Foreskin keratinocyte (primary cell): ENCODE measurements at places on chromosomes 13 and 19. TPM values are rescaled to one million over a fixed set of nuclear protein-coding genes. Genes with fewer than 3 reads are reported as not detected.

Gene ADGRE1
- not detected in 2 replicates for total RNA-seq

Gene ELSPBP1
- total RNA-seq, result not detected in 2 replicates

Gene OR7A17
- not detected in 2 replicates for total RNA-seq

Gene MEIS3
- total RNA-seq, result 2.2 and 3.5 TPM in 2 replicates

Gene SLITRK1
- total RNA-seq, result not detected in 2 replicates

Gene FAM216B
- total RNA-seq, result not detected in 2 replicates

Gene KASH5
- not detected in 2 replicates for total RNA-seq

Gene UPK1A
- total RNA-seq, result not detected in 2 replicates

Gene RUBCNL
- total RNA-seq, result 0.10 TPM in 1 of 2 replicates, not detected in the other

Gene LIG1
- 56.2 and 78.5 TPM in 2 replicates for total RNA-seq

Gene SLC7A9
- total RNA-seq, result not detected in 2 replicates
